Ammon's horn (tissue), 1 donor: ENCODE measurements at places on chromosomes 3 and 15.

DNA sequence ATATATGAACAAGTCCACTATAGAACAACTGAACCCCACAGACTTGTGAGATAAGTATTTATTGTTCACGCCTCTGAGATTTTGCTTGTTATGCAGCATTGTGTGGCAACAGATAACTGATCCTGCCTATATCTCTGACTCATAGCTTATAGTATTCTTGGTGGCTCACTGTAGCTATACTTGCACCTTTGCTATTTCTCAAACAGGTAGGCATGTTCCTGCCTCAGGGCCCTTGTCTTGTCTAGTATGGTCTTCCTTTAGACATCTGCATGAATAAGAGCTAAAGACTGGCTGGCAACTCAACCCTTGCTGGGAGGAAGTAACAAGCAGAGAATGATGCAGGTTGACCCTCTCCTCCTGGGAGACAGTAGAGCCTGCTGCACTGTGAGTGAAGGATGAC, 256.1 kb downstream of the CHST2 start:
- no peak for DNase-seq

DNA sequence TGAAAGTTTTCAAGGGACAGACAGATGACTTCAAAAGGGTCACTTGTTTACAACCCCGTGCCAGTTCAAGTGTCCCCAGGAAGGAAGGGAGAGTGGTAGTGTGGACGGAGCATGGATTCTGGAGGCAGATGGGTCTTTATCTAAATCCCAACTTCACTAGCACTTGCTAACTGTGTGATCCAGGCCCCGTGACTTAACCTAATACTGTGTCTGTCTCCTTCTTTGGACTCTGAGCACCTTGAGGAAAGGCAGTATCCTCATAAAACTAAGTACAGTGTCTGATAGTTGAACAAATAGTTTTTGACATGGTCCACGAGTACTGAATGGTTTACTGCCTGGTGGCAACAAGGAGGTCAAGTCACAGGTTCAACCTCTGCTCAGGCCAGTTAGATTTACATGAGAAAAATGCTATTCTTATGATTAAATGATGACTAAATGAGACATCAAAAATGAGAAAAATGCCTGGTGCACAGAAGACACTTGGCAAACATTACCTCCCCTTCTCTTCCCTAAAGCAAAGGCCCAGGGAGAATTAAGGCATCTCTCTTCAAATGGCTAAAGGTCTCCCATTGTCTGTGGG, 48.9 kb downstream of the ABCC5 start:
- DNase-seq: no peak

DNA sequence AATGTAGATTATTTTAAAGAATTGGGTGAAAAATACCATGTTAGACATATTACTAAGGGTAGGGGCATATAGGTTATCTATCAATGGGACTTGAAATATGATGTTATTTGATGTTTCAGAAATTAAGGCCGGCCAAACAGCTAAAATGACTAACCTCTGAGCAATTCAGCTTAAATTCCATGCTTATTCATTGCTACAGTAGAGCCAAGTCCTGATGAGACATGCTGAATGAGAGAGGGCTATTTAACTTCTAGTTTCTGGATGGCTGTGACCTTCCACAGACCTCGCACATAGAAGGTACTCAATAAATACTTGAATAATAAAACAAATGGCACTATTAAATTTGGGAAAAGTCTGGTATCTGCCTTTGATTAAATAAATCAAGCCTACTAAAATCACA, 175.6 kb upstream of the WNT5A start:
- no peak for DNase-seq

DNA sequence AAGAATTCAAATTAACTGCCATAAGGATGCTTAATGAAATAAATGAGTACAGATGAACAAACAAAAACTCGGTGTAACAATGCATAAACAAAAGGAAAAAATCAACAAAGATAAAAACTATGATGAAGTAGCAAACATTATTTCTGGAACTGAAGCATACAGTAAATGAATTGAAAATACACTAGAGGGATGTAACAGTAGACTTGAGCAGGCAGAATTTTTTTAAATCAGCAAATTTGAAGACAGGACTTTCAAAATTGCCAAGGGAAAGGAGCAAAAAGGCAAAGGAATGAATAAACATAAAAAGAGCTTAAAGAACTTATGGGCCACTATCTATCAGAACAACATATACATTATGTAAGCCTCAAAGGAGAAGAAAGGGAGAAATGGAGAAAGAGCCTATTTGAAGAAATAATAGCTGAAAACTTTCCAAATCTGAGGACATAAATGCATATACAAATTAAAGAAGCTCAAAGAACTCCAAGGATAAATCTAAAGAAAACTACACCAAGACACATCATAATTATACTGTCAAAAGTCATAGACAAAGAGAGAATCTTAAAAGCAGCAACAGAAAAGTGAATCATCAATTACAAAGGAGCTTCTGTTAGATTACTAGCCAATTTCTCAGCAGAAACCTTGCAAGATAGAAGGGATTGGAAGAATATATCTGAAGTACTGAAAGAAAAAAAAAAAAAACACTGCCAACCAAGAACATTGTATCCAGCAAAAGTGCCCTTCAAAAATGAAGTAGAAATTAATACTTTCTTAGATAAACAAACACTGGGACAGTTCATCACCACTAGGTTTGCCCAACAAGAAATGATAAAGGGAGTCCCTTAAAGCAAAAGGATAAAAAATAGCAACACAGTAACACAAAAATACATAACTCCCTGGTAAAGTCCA, 15.5 kb downstream of the TOP2B start:
- DNase-seq: no peak

GRCh38 chr3:139106013-139106932, 61.6 kb upstream of the PRR23C start:
- no peak for DNase-seq

DNA sequence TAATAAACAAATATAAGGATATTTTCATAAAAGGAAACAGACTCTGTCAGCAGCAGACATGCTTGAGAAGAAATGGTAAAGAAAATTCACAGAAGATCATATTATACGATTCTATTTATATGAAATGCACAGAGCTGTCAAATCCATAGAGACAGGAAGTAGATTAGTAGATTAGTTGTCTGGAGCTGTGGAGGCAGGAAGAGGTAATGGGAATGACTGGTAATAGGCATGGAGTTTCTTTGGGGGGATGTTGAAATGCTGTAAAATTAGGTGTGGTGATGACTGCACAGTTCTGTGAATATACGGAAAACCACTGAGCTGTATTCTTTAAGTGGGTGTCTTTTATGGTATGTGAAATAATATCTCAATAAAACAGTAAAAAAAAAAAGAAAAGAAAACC, 35.3 kb downstream of the CEP152 start:
- no peak for DNase-seq
